ENCODE measurements at places on chromosomes 11 and 22.

DNA sequence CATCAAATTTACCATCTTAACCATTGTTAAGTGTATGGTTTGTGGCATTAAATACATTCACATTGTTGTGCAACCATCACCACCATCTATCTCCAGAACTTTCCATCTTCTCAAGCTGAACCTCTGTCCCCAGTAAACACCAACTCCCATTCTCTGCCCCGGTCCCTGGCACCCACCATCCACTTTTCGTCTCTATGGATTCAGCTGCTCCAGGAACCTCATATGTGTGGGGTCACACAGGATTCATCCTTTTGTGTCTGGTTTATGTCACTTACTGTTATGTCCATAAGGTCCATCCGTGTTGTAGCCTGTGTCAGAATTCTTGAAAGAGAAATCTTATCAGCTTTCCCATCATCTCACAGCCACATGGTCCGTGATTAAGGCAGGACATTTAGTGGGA, 16.3 kb downstream of the TSPAN32 start:
- no peak for DNase-seq

DNA sequence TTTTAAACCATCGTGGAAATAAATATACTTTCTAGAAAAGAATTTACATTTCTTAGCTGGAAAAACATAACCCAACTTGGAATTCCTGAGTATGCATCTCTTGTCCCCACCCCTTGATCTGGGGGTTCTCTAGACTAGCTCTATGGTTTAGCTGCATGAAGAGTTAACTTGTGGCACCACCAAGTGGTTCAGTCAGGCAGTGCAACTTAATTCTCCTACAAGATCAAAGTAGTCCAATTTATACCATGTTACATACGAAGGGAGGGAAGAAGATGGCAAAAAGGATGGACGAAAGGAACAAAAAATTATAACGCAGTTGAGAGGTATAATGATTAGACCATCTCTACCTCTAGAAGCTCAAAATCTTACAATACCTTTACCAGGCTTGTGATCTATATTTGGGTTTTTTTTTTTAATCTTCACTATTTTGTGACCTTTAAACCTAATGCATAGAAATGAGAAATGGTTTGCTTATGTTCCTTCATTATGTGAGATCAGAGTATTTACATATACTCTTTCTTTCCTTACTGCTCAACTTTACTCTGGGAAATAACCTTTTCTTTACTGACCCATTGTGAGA, 28.5 kb upstream of the ALKBH3 start:
- DNase-seq: peak; percentile 45

- no peak for DNase-seq
These were observed 13.9 kb upstream of the MOGAT2 start for GRCh38 chr11:75703695-75704237.

GRCh38 chr11:76155500-76156227, 50.6 kb downstream of the WNT11 start:
- DNase-seq: no peak

DNA sequence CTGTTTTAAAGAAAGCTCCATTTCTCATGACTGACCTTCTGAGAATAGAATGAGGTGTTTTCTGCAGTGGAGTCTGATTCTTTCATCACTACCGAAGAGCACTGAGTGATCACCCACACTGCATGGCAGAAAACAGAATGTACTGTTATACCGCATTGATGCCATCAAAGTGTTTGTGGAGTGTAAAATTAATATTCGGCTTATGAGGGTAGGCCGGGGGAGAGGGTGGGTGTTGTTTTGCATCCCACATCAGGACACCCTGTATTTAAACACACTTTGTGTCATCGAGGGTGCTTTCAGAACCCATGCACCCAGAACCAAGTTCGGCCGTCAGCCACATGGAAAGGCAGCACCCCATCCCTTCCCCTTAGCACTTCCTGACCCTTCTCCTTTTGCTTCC, 41.3 kb upstream of the ETS1 start:
- DNase-seq: no peak

DNA sequence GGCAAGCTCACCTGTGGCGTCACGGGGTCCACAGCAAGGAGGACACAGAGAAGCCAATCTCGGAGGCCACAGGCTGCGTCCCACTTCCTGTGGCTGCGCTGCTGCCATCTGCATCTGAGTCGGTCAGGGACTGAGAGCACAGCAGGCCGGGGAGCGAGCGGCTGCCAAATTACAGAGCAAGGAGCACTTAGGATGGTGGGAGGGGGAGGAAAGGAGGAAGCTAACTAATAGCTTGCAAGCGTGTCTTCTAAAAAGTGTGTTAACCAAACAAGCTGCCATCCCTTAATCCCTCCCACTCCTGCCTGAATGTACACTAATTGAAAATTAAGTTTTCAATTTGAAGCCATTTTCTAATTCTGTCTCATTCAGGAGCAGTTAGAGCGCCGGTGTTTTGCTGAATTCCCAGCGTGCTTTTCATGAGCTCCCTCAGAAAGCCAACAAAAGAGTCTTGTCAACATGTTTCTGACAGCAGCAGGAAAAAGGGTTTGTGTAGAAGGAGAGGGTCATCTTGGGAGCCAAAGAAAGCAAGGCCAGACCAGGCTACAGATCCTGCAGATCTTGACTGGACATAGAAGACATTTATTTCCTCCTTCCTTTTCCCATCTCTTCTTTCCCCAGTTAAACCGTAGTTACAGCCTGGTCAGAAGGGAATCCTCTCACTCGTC, 42.4 kb upstream of the API5 start:
- DNase-seq: no peak

DNA sequence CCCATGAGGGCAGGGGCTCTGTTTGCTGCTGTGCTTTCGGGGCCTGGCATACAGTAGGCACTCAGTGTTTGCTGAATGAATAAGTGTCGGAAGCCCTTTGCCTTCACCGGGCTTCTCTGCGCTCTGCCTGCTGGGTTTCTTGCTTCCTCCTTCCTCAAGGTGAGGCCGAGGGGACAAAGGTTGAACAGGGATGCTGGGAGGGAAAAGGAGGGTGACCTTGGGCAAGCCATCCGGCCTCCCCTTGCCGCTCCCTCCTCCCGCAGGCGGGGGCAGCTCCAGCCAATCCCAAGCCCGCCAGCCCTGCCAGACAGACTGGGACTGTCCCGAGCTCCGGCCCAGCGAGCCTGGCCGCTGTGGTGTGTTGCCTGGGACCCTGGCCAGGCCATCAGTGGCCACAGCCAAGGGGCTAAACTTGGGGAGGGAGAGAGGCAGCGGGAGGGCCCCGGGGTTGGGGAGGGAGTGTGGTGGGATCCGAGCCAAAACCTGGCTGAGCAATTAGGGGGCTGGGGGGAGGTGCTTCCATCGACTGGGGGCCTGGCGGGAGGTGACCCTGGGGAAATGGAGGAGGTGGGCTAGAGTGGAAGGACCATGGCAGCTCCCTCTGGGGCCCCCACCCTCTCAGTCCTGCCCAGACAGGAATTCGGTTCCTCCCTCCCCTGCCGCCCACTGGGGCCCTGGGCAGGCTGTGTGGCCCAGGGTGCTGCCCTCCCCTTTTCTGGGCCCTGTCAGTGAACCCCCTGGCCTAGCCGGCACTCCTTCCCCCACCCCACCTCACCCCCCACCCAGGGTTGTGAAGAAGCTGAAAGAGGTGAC, 3.4 kb upstream of the RCOR2 start:
- no peak for DNase-seq

- no peak for DNase-seq
These were observed 368.7 kb downstream of the METTL15 start for GRCh38 chr11:28476864-28477263.

GRCh38 chr11:72766152-72766902, 14.1 kb upstream of the ARAP1 start:
- DNase-seq: no peak

GRCh38 chr11:77206264-77207018, 78.4 kb downstream of the MYO7A start:
- DNase-seq: no peak

- DNase-seq: no peak
These were observed 10.1 kb downstream of the TRIM66 start for GRCh38 chr11:8672346-8672745.

GRCh38 chr11:114170226-114170625, 110.7 kb downstream of the ZBTB16 start:
- DNase-seq: no peak

DNA sequence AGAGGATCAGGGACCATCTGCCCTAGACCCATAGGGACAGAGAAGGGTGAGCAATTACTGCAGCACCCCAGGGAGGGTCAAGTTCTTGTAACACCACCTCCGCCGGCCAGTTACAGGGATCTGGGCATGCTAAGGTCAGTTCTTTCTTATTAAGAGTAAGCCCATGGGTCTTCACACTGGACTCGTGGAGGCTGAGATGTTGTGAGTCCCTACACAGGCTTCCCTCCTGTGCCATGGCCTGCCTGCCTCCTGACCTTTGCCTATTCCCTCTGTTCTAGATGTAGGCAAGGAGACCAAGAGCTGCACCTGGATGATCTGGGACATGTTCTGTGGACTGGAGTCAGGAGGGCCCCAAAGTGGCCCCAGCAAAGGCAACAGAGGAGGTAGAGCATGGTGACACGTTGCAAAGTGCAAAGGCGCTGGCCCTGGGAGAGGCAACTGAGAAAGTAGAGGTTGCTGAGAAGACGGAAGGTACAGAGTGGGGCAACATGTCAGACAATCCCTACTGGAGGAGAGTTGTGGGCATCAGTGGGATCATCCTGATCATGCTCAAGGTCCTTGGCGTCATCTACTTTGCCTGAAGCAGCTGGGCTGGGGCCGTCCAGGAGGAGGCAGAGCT, 16.3 kb upstream of the GNAZ start:
- DNase-seq: no peak

DNA sequence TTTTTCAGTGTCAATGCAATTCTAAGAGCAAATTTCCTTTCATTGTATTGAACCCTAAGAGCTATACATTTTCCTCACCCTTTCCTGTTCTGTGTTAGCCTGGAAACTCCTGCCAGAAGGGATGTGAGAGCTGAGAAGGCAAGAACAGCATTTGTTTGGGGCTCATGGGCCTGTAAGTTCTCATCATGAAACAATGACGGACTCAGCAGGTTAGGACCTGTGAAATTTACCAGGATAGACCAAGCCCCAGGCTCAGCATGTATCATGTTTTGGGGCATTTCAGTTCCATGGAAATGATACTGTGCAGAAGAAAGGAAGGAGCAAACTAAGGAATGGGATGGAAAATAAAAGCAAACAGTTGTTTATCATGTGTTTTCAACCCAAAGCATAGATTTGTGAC, 41.6 kb downstream of the NTM start:
- no peak for DNase-seq

- DNase-seq: no peak
These were observed 356.5 kb downstream of the INSC start for GRCh38 chr11:15471048-15471894.

GRCh38 chr22:49398646-49399045, 429.0 kb downstream of the BRD1 start:
- no peak for DNase-seq

GRCh38 chr11:17649696-17650095, 69.7 kb upstream of the MYOD1 start:
- no peak for DNase-seq

GRCh38 chr11:72627594-72628281, 46.5 kb downstream of the PDE2A start:
- no peak for DNase-seq

- DNase-seq: no peak
These were observed 973.2 kb downstream of the NTM start for GRCh38 chr11:132343445-132344175.

GRCh38 chr11:69470793-69471728, 10.4 kb upstream of the LINC01488 start:
- DNase-seq: no peak

DNA sequence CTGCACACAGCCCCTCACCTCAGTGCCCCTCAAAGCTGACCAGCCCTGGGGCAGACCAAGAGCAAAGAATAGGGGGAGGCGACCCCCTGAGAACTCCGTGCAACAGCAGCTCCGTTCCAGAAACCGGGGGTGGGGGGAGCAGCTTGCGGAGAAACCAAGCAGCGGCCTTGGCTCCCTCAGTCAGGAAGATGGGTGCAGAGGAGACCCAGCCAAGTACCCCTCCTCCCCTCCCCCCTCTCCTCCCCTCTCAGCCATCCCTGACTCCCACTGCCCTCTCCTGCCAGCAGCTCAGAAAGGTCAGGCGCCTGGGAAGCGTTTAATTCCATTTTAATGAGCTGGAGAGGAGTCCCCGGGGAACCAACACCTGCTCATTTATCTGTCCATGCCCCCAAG, 78.9 kb downstream of the PDE2A start:
- no peak for DNase-seq

GRCh38 chr11:64021757-64022093, 14.0 kb upstream of the FLRT1 start:
- no peak for DNase-seq

- no peak for DNase-seq
These were observed 142.3 kb downstream of the IGLL1 start for GRCh38 chr22:23437779-23438178.

- no peak for DNase-seq
These were observed 12.5 kb downstream of the SLC6A5 start for GRCh38 chr11:20611892-20612291.

- DNase-seq: no peak
These were observed 7.8 kb downstream of the CLMP start for GRCh38 chr11:123187248-123187647.

GRCh38 chr22:46803031-46803880, 40.8 kb downstream of the TBC1D22A start:
- DNase-seq: peak; percentile 65

DNA sequence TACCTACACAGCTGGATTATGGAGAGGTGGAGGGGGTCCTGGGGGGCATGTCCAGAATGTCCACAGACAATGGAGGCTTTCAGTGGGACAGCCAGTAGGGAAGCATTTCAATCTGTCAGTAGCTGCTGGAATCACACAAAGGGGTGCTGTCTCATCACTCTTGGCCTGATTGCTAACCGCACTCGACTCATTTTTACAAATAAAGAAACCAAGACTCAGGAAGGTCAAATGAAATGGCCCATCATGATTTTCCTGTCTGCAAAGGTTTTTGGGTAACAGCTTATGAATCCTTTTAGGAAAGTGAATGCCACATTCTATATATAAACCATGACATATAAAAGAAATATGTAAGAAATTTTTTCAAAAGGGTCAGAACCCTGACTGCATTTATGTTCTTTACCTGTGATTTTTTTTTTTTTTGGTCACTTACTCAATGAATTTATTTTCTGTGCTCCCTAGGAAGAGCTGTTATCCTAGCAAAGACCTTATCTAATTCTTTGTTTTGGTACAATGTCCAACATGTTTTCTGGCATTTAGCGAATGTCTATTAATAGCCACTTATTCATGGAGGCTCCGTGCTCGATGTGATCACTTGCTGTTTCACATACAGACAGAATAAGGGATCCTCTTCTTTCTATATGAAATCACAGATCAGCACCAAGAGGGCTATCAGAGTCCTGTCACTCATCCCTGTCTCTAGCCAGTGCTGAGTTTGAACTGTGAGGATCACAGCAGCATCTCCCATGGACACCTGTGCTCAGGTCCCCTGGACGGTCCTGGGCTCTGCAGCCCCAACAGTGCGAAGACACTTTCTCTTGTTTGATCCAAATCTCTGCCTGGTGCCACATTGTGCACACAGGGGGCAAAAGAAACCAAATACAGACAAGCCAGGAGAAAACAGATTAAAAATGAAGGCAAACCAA, 979.7 kb downstream of the NTM start:
- DNase-seq: no peak

DNA sequence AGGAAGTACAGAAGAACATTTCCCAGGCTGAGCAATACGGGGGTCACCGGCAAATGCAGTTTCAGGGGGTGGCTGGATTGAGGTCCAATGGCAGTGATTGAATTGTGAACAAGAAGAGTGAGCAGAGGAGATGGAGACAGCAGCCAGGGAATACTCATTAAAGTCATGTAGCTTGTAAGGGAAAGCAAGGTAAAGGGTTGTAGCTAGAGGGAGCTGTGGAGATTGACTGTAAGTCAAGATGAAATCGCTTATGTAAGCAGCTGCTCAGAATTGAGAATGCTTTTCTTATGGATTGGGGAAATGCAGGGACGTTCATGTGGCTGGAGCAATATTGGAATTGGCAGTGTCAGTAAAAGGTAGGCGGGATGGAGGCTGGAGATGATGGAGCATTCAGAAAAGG, 111.4 kb upstream of the TBCEL start:
- DNase-seq: no peak

All from stimulated activated CD4-positive, alpha-beta T cell treated with anti-CD3 and anti-CD28 coated beads, Interleukin-1b, Interleukin-23, amount 100 ng/mL, for 4 hours (primary cell).